Stimulated activated CD4-positive, alpha-beta T cell treated with anti-CD3 and anti-CD28 coated beads, Interleukin-1b, Interleukin-23, amount 100 ng/mL, for 1 hour (primary cell): ENCODE measurements at places on chromosomes 11 and 22.

DNA sequence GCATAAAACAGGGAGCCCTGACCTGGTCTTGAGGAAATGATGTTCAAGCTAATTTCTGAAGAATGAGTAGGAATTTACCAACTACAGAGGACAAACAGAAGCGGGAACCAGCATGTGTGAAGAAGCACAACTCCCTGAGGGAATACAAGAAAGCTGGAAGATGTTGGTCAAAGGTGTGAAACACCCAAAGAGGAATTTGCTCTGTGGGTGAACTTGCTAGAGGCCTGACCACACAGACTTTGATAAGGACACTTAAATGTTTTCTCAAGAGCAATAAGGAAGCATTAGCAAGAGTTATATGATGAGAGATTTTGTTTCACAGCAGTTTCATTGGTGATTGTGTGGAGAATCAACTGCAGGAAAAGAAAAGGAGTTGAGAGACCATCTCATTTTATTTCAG is 17.6 kb downstream of the SLC5A12 start:
- no peak for DNase-seq

DNA sequence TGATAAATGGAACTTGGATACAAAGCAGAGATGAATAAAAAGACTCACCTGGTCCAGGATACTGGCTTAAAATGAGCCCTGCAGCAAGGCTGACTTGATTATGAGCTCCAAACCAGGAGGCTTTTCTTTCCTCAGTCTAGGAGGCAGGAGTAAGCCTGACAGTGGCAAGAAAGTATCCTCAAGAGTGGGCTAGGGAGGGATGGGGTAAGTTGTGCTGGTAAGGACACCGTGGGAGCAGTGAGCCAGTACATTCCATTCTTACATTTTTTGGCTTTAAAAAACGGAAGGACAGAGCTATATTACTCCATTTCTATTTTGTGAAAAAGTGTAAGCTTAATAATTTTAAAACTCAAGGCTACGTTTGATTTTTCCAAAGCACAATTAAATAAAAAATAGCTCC is 187.1 kb upstream of the DDI1 start:
- no peak for DNase-seq

DNA sequence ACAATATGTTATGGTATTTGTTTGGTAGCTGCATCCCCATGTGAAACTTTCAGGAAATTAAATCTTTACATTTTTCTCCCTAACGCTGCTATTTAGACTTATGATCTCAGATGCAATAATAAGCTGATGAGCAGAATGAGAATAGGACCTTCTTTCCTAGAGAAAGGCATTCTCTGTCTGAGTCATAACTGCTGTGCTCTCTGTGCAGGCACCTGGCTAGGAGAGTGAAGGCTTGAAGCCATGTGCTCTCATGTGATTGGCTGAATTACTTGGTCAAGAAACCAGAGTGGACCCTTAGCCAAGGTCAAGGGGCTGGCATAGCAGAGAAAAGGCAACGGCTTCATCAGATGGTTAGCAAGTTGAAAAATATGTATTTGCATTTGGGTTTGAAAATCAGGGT is 185.0 kb downstream of the ADAMTS15 start:
- no peak for DNase-seq

DNA sequence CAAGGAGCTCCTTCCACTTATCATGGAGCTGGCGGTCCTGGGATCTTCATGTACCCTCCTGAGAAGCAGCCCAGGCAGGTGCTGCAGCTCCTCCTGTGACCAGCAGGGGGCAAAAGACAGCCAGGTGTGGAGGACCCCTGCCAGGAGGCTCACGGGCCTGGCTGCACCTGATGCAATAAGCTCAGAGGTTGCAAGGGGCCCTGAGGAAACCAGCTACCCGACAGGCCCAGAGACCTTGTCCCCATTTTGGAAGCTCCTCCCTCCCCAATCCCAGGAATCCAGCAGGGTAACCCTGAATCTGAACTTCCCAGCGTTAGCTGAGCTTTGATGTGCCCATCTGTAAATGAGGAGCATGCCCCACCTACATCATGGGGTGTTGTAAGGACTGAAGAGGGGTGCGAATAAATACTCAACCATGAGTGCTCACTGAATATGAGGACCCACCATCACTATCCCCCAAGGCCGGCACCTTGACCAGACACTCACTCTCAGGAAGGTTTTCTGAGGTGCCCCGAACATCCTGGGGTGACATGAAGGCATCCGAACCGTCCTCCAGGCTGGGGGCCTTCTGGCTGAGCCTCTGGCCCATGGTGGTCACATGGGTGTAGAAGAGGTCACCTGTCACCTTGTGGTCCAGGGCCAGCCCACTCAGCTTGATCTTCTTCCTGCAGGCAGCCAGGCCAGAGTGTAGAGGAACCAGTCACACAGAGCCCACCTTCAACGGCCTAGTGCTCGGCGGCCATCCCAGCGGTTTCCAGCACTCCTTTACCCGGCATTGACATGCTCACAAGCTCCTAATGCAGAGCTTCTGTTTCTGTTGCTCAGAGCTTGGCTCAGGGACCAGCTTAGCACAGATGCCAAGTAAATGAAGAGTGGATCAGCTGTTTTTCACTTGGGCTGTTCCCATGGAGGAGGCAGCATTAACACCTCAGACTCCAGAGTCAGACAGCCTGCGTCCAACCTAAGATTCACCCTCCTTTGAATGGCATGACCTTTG is 21.7 kb downstream of the SLC43A1 start:
- peak; percentile 67 for DNase-seq

DNA sequence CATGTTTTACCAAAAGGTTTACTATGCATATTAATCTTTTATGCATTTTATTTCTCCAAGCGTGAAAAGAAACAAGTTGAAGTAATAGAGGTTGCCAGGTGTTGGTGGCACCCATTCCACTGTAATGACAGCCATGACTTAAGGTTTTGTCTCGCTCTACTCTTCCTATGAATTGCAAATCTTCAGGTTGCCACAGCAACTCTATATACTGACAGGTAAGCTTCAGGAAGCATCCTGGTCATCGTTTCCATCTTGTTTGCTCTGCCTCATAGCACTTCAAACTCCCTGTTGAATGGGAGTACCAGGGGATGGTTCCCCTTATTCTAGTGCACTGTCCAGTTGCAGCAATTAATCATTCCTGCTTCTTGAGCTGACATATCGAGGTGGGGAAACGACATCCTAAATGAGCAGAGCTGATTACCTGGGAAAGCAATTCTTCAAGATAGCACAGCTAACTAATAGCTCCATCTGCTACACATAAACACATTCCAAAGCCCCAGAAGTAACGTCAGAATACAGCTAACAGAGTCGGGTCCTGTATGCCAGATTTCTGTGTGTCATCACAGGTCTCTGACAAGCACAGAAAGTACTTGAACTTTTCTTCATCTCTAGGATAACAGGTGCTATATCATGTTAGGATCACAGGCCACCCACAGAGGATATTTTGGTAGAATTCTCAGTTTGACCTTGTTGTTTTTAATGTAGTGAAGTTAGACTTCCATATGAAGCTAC is 80.3 kb downstream of the CADM1 start:
- DNase-seq = no peak

GRCh38 chr22:50027639-50028537 is 15.3 kb upstream of the IL17REL start:
- no peak for DNase-seq

DNA sequence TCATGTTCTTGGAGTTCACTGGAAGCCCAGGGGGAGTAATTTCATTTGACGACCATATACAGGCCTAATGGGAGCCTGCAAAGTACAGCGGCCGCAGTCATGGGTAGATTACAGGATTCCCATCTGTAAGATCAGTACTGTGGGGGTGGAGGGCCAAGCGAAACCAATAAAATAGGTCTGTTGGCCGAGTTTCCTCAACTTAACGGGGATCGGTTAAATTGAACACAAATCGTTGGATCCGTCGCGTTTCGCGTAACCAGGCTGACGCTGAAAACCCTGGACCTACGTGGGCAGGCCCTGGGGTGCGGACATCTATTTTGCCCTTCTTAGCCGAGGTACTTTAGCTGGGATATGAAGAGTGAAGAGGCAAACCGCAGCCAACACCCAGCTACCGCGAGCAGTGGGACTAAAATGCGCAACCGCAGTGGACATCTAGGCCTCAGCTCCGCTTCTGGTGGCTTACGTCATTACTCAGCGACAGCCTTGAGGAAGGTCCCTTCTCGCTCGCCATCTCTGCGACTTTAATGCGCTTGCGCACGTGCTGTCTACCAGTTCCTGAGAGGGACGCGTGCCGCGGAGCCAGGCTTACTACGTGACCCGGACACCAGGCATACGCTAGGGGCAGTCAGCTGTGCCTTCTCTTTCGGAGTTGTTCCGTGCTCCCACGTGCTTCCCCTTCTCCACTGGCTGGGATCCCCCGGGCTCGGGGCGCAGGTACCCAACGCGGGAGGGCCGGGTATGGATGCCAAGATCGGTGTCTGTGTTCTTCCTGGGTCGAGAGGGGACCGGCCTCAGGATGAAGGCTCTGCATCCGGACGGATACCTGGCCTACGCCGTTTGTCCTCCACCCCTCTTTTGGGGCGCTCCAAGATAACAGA is at the start of gene NAT10:
Gene NAT10 (plus strand): TSS at position 551 of the 878 bp plus-strand sequence. CDS start 2,597 bp downstream, outside the sequence.
- DNase-seq = peak; percentile 91

- DNase-seq = no peak
Observed at GRCh38 chr22:26585104-26585790, 4.7 kb downstream of the TPST2 start.

- no peak for DNase-seq
Observed at GRCh38 chr11:8768625-8769333, 86.2 kb downstream of the RPL27A start.

- DNase-seq = no peak
Observed at GRCh38 chr11:2742201-2742600, 42.4 kb upstream of the KCNQ1OT1 start.

- no peak for DNase-seq
Observed at GRCh38 chr11:10885703-10886363, 28.0 kb upstream of the ZBED5 start.
